ENCODE measurements at places on chromosomes 4 and X.

GRCh38 chrX:109926118-109926517 lies 76.8 kb upstream of the TMEM164 start:
- DNase-seq: no peak

- DNase-seq: no peak
Measured at GRCh38 chrX:115093191-115093590, 75.8 kb upstream of the IL13RA2 start.

GRCh38 chr4:173280998-173281397 lies 53.2 kb downstream of the HMGB2 start:
- no peak for DNase-seq

DNA sequence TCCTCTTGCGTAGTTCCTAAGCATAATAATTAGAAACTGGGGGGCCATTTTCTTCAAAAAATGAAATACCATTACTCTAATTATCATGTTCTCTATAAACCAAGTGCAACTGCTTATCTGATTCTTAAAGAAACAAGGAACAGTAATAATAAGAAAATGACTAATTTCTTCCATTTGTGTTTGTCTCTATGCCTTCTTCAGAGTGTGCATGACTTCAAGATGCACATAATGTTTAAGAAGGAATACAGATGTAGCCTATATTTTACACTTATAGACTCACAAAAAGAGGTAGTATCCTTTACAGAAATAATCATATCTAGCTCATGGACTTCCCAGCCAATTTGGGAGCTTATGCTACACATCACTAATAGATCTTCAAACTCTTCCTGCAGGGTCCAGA lies 131.7 kb downstream of the CHRNA9 start:
- no peak for DNase-seq

DNA sequence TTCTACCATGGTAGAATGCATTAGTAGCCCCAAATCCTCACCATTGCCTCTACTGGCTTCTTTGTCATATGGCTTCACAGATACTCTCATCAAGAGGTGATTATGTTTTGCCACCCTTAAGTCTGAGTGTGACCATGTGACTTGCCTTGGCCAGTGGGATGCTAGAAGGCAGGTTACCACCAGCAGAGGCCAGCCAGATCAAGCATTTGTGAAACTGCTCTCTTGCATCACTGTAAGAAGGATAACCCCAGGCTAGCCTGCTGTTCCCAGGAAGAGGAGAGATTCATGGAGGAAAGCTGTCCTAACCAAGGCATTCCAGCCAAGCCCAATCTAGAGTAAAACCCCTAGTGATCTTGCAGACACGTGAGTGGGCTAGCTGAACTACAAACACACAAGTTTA lies 46.8 kb downstream of the USP46 start:
- DNase-seq: no peak

DNA sequence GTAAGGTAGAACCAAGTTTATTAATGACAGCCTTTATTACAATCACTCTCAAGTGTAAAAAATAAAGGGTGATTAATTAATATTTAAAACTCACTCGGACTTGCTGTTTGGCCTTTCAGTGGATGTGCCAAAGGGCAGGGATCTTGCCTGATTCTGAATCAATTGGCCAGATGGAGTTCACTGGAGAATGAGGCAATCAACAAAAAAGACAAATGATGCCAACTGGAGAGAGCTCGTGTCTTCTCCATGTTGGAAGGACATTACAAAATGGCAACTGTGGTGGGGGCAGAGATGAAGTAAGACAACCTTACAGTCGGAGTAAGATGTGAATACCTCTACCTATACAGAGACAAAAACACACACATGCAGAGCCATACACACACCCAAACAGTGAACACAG lies 188.0 kb downstream of the TSPAN5 start:
- no peak for DNase-seq

DNA sequence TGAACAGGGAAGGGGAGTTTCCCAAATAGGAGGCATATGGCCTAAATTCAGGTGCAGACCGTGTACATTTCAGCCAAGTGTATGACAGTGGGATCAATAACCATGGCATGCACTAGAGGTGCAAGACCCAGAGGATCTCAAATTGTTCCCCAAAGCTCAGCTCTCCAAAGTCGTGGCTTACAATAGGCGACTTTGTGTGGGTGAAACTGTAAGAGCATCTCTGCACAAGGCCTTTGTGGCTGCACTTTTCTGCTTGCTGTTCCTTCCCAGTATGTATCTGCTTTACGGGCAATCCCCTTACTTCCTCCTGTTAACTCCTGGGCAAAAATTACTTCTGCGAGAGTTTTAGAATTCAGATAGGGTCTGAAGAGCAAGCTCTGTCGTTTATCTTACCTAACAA lies 518.3 kb upstream of the ZFP42 start:
- DNase-seq: no peak

- DNase-seq: no peak
Measured at GRCh38 chrX:39896951-39897740, 200.6 kb downstream of the BCOR start.

DNA sequence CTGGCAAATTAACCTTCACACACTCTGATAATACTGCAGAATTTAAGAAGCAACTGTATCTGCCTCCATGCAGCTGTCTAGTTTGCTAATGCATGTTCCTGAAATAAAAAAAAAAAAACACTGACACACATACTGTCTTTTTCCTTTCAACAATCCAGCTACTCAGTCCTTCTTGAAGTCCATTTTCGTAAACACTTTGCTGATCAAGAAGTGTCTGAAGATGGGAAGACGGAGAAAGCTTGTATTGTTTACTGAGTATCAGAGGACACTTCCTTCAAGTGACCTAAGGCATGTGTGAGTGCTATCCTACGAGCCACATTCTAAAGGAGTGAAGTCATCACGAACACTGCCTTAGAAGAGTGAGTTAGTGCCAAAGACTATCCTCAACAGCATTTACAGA lies 82.6 kb downstream of the LUZP4 start:
- no peak for DNase-seq

GRCh38 chr4:80732010-80732409 lies 298.5 kb upstream of the BMP3 start:
- no peak for DNase-seq

GRCh38 chrX:11264925-11265324 lies 28.3 kb upstream of the AMELX start:
- no peak for DNase-seq

- no peak for DNase-seq
Measured at GRCh38 chr4:25433966-25434827, 57.1 kb downstream of the ANAPC4 start.

DNA sequence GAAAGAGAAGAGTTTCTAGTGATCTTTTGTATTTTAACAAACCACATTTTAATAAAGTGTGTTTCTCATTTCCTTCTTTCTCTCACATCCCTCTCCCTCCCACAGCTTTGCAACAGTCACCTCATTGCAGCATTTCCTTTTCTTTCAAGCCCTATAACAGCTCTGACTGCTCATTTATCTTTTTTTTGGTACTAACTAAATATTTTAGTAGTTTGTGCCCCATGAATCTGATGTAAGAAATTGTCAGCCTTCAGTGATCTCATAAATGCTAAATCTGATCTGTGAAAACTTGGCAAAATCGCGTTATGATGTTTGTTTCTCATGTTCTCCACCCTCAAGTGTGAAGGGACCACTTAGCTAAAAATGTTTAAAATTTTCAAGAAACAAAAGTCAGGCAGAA lies 258.5 kb upstream of the SLIT2 start:
- DNase-seq: no peak

- DNase-seq: no peak
Measured at GRCh38 chr4:188620608-188621007, 481.4 kb downstream of the TRIML1 start.

DNA sequence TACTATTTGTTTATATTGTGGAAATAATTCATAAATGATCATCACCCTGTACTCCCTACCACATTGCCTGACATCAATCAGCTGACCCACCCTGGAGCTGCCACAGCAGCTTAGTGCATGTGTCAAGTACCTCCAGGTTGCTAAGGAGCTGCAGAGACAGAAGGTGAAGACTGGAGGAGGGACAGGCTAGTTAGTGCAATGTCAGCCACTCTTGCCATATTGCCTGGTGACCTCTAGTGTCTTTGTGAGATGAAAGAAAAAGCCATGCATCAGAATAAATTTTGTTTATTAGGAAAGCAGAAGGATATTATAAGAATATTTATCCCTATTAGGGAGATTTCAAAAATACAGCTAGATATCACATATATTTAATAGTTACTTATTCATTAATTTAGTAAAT lies 243.9 kb upstream of the FAT4 start:
- no peak for DNase-seq

GRCh38 chr4:63211375-63211774 lies 1197.9 kb downstream of the TECRL start:
- no peak for DNase-seq

DNA sequence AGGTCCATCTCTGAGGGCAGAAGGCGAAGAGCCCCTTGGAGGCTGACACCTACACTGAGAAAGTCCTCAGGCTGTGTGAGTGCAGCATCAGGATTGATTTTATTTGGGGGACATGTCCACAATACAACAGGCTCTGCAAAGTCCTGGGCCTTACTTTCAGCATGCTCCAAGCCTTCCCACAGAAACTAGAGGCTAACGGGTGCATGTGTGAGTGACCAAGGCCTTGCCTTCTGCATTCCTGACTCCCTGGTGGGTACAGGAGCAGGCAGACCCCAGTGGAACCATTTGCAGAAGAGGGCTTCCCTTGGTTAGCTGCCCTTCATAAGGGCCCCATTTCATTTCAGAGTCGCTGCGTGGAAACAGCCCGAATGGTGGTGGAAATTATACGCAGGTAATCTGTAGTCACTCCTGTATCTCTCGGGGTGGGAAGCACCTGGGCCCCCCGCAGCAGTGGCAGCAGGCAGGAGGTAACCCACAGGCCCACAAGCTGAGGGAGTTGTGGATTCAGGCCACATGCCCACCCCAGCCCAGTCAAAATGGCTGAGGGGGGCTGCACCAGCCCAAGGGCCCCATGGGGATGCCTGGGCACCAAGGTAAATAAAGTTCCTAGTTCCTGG lies 37.7 kb downstream of the NSG1 start:
- no peak for DNase-seq

- no peak for DNase-seq
Measured at GRCh38 chr4:72931346-72931745, 138.2 kb downstream of the COX18 start.

GRCh38 chrX:9650091-9650490 lies 115.6 kb downstream of the GPR143 start:
- no peak for DNase-seq

- DNase-seq: no peak
Measured at GRCh38 chrX:75278991-75279390, 5.1 kb downstream of the UPRT start.

DNA sequence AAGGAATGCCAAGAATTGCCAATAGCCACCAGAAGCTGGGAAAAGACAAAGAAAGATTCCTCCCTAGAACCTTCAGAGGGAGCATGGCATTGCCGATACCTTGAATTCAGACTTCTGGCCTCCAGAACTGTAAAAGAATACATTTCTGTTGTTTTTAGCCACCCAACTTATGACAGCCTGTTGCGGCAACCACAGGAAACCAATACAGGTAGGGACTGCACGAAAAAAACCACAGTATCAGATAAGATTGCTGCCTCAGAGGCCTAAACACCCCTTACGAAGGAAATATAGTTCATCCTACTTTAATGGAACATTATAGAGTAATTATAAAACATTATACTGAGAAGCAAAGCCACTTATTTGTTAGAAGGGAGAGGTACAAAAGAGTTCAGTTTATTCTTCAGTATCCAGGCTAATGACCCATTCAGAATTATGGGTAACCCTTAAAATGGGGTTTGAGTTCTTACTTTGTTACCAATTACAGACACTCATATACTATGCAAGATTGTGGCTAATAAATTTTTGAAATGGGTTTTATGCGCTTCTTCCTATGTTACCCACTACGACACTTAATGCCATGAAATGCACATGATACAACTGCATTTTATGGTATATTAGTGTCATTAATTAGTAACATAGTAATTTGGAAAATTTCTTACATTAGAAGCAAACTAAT lies 37.4 kb upstream of the SMIM10L2A start:
- peak; percentile 31 for DNase-seq

DNA sequence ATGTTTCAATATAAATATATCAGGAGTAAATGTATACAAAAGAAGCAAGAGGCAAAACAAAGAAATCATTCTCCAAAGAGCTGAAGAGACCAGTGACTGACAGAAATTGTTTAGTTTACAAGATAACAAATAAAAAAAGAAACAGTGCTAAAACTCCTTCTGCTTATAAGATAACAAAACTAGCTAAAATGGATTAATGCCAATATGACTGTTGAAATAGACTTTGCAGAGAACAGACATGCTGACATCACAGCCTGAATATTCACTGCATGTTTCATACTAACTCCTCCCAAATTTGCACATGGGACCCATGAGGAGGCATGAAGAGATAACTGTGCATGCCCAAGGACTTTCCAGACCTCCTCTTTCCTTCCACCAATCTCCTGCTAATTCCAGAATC lies 6.2 kb upstream of the GABRA4 start:
- DNase-seq: no peak

DNA sequence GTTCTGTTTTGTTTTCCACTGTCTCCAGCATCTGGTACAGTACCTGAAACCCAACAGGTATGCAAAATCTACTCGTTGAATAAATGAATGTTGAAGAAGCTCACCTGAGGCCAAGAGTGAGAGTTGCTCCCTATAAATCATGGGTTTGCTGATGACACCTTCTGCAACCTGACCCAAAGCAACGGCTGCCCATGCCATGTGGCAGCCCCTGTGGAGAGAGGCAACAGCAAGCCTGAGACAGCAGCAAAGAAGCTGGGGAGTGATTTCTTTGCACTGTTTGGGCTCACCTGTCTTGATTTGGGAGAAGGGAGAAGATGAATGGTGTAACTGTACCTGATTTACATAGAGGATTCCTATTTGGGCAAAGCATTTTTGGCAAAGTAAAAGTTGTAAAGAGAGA lies 119.8 kb upstream of the GPC4 start:
- DNase-seq: no peak
